Activated CD4-positive, alpha-beta T cell treated with anti-CD3 and anti-CD28 coated beads, Interleukin-2, amount 10 ng/mL, durations not matched to agents 7 days and 5 days (primary cell): ENCODE measurements at places on chromosomes 11 and 22. TPM values are rescaled to one million over a fixed set of nuclear protein-coding genes. Genes with fewer than 3 reads are reported as not detected.

The DGCR6L gene
- 60.4 TPM for total RNA-seq

The SCGB1A1 gene
- total RNA-seq = not detected

The TBX1 gene
- total RNA-seq = not detected

The AIFM3 gene
- not detected for total RNA-seq

The LDHAL6A gene
- total RNA-seq = 0.15 TPM

The EMID1 gene
- not detected for total RNA-seq

The FAM118A gene
- 37.0 TPM for total RNA-seq

The SEPTIN3 gene
- 1.6 TPM for total RNA-seq

The ADAMTS15 gene
- total RNA-seq = 0.05 TPM

The ARHGEF17 gene
- not detected for total RNA-seq

GRCh38 chr22:47623066-47623762, 860.8 kb downstream of the TBC1D22A start:
- H3K4me1 ChIP-seq = no peaks in the 10 kb centered on the region
- no peak for DNase-seq
- no peaks in the 10 kb centered on the region for H3K27me3 ChIP-seq
- no peaks in the 10 kb centered on the region for H3K36me3 ChIP-seq

DNA sequence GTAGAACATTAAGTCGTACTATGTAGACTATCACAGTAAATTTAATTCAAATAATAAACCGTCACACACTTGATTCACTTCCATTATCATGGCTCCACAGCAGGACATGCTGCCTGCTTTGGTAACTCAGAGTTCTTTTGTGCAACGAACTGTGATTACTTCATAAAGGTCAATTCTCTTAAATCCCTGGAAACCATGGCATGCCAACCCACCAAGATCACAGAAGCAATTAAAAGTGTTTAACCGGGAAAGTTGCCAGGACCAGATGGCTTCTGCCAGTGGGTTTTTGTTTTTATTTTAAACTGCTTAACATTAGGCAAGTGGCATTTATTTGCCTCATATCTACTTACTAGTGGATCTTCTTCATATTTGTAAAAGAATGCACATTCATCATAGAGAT, 1162.1 kb downstream of the DLG2 start:
- DNase-seq = no peak
- no peaks in the 10 kb centered on the region for H3K27me3 ChIP-seq

GRCh38 chr22:33470456-33470855, 412.3 kb upstream of the SYN3 start:
- no peaks in the 10 kb centered on the region for H3K36me3 ChIP-seq
- H3K27ac ChIP-seq = peak overlapping the region; percentile 25
- no peaks in the 10 kb centered on the region for H3K4me1 ChIP-seq
- DNase-seq = no peak

GRCh38 chr11:1339066-1339675, 29.7 kb upstream of the TOLLIP start:
- H3K36me3 ChIP-seq = peaks cover 1% of the 10 kb centered on the region
- H3K27ac ChIP-seq = no peak overlapping the region
- H3K4me3 ChIP-seq = no peak overlapping the region
- no peak for DNase-seq
- H3K4me1 ChIP-seq = peaks cover 20% of the 10 kb centered on the region

- no peak overlapping the region for H3K4me3 ChIP-seq
- no peak for DNase-seq
- H3K27ac ChIP-seq = no peak overlapping the region
- no peaks in the 10 kb centered on the region for H3K36me3 ChIP-seq
- H3K27me3 ChIP-seq = no peaks in the 10 kb centered on the region
- no peaks in the 10 kb centered on the region for H3K4me1 ChIP-seq
Observed at GRCh38 chr22:43827926-43828724, 16.0 kb upstream of the EFCAB6 start.

DNA sequence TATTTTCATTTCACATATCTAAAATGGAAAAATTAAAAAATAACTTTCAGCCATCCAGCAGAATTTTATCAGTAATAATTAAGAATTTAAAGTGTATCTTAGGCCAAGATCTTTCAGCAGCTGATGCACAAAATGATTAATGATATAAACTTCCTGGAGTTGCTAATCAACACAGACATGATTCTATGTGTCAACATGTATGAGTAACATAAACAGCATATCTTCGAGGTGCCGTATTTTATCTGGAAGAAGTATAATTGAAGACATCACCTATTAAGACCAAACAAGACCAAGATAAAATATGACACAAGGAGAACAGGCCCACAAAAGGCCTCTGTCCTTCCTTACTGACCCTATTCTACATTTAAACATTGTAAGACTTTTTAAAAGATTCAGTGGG, 45.2 kb downstream of the SLC5A12 start:
- H3K4me1 ChIP-seq = no peaks in the 10 kb centered on the region
- no peaks in the 10 kb centered on the region for H3K27me3 ChIP-seq
- no peak for DNase-seq
- H3K36me3 ChIP-seq = no peaks in the 10 kb centered on the region
- H3K27ac ChIP-seq = no peak overlapping the region
- H3K4me3 ChIP-seq = no peak overlapping the region

- H3K27me3 ChIP-seq = peaks cover 77% of the 10 kb centered on the region
- peaks cover 4% of the 10 kb centered on the region for H3K4me1 ChIP-seq
- no peak overlapping the region for H3K4me3 ChIP-seq
- no peaks in the 10 kb centered on the region for H3K36me3 ChIP-seq
- no peak overlapping the region for H3K27ac ChIP-seq
- no peak for DNase-seq
Observed at GRCh38 chr22:36817525-36817848, 652 bp upstream of the PVALB start.

DNA sequence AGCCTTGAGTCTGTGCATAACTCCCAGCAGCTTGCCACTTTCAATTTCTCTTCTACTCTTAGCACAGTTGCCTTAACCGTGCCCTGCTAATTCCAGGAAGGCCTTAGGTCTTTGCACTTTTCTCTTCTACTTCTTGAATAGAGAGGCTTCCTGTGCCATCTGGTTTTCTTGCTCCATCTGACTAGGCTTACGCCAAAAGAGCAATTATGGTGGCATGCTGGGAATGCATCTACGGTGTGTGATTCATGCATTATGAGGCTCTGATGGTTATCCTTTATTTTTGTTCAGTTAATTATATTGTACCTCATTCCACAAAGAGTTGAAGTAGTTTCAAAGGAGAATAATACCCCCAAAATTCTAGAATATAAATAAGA, 29.4 kb downstream of the SIK2 start:
- H3K36me3 ChIP-seq = peaks cover 15% of the 10 kb centered on the region
- H3K27me3 ChIP-seq = no peaks in the 10 kb centered on the region
- peaks cover 26% of the 10 kb centered on the region for H3K4me1 ChIP-seq
- H3K4me3 ChIP-seq = no peak overlapping the region

- peaks cover 21% of the 10 kb centered on the region for H3K4me1 ChIP-seq
- peaks cover 51% of the 10 kb centered on the region for H3K36me3 ChIP-seq
- no peak overlapping the region for H3K27ac ChIP-seq
- H3K27me3 ChIP-seq = no peaks in the 10 kb centered on the region
- no peak for DNase-seq
- H3K4me3 ChIP-seq = no peak overlapping the region
Observed at GRCh38 chr11:78216571-78217287, 28.0 kb downstream of the USP35 start.

DNA sequence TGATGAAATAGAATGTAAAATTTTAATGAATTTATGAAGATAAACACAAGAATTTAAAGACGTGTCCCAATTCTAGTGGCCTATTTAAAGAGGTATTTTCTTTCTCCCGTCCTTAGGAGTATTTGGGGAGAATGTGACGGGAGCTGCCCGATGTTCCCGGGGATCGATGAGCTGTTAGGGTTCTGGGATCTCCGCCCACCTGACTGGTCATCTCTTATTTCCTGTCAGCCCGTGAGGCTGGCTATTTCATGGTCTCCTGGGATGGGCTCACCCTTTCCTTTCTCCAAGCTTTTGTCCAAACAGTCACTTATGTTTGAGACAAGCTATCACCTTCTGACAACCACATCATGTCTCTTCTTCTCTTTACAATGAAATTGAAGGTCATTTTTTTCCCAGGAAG, 16.9 kb upstream of the CLMP start:
- no peak for DNase-seq
- no peak overlapping the region for H3K27ac ChIP-seq
- peaks cover 54% of the 10 kb centered on the region for H3K27me3 ChIP-seq
- H3K4me3 ChIP-seq = no peak overlapping the region
- no peaks in the 10 kb centered on the region for H3K4me1 ChIP-seq

DNA sequence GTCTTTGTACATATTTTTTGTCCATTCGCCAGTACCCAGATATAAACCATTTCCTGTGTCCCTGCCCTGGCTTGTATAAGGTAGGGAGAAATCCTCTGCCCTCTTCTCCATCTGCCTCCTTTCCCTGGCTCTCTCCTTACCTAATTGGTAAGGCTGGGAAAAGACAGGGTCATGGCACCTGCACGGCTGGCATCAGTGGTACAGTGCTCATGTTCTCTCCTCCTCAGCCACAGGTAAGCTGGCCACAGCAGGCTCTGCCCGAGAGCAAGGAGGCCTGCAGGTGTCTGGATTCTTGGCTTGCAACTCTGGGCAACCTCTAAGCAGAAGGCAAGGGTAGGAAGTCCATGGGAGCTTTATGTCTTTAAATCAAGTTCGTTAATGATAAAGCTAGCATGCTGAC, 419.9 kb downstream of the BUD13 start:
- H3K4me3 ChIP-seq = no peak overlapping the region
- peaks cover 2% of the 10 kb centered on the region for H3K4me1 ChIP-seq
- DNase-seq = no peak
- H3K27me3 ChIP-seq = no peaks in the 10 kb centered on the region
- H3K36me3 ChIP-seq = no peaks in the 10 kb centered on the region

DNA sequence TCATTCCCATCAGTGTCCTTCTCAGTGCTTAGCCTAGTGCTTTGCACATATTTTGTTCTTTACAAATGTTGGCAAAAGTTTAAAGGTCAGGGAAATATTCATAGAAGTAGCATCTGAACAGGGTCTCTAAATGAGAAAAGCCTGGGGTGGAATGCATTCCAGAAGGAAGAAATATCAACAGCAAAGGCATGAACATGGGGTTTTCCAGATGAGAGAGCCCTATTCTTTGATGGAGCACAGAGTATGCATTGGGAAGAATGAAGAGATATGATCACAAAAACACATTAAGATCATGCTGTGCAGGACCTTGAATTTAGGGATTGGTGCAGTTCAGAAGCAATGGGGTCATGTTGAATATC, 140.2 kb downstream of the SNX19 start:
- no peak for DNase-seq
- H3K27me3 ChIP-seq = peaks cover 10% of the 10 kb centered on the region
- H3K4me3 ChIP-seq = no peak overlapping the region
- H3K27ac ChIP-seq = no peak overlapping the region
- no peaks in the 10 kb centered on the region for H3K4me1 ChIP-seq

- H3K4me3 ChIP-seq = no peak overlapping the region
- H3K27me3 ChIP-seq = peaks cover 40% of the 10 kb centered on the region
- H3K36me3 ChIP-seq = no peaks in the 10 kb centered on the region
- no peaks in the 10 kb centered on the region for H3K4me1 ChIP-seq
- no peak for DNase-seq
- H3K27ac ChIP-seq = no peak overlapping the region
Observed at GRCh38 chr11:123286761-123287160, 91.7 kb upstream of the CLMP start.

DNA sequence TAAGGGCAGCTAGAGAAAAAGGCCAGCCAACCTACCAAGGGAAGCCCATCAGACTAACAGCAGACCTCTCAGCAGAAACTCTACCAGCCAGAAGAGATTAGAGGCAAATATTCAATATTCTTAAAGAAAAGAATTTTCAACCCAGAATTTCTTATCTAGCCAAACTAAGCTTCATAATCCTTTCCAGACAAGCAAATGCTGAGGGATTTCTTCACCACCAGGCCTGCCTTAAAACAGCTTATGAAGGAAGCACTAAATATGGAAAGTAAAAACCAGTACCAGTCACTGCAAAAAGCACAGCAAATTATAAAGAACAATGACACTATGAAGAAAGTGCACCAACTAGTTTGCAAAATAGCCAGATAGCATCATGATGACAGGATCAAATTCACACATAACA, 30.6 kb upstream of the CASP12 start:
- H3K27me3 ChIP-seq = no peaks in the 10 kb centered on the region
- H3K4me3 ChIP-seq = no peak overlapping the region
- DNase-seq = no peak
- peaks cover 7% of the 10 kb centered on the region for H3K4me1 ChIP-seq
- H3K36me3 ChIP-seq = peaks cover 59% of the 10 kb centered on the region
- H3K27ac ChIP-seq = no peak overlapping the region

- H3K27me3 ChIP-seq = no peaks in the 10 kb centered on the region
- H3K27ac ChIP-seq = peak overlapping the region; percentile 39
- no peak overlapping the region for H3K4me3 ChIP-seq
- DNase-seq = no peak
Observed at GRCh38 chr11:2963761-2964160, 28.4 kb downstream of the NAP1L4 start.

- H3K4me1 ChIP-seq = no peaks in the 10 kb centered on the region
- no peak overlapping the region for H3K27ac ChIP-seq
- no peaks in the 10 kb centered on the region for H3K36me3 ChIP-seq
Observed at GRCh38 chr11:111406091-111406490, 27.0 kb upstream of the POU2AF1 start.

DNA sequence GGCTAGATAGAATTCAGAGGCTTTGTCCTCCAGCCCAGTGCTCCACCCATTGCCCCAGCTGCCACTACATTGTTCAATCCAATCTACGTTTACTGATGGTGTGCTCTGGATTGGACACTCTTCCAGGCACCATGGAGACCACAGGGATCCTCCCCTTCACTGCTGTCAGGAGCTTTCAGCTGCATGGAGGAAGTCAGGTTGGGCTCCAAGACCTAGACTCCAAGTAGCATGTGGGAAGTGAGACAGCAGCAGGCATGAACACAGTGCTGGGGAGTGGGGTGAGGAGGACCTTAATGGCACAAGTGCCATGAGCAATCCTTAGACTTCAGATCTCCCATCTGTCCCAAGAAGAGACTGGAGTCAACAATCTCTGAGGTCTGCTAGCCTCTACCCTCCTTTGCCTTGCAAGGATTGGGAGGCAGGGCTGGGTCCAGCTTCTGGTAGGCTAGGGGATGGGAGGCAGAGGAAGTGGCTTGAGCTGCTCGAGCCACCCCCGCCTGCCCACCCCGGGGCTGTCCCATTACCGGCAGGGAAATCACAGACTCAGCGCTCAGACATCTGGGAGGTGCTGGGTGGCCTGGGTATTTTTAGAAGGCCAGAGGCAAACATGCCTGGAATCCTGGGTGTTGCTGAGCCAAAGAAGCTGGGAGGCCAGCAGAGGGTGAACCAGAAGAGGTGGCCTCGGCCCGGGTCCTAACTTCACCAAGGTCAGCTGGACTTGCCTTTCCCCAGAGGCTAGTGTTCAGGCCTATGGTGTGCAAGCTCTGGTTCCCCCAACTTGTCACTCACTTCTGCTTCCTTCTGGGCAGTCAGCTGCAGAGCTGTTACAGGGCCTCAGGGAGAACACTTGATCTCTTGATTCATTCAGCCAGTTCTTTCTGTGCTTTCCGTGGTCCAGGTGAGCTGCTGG, 15.2 kb upstream of the FCHSD2 start:
- peaks cover 56% of the 10 kb centered on the region for H3K4me1 ChIP-seq
- no peaks in the 10 kb centered on the region for H3K27me3 ChIP-seq
- H3K27ac ChIP-seq = peak overlapping the region; percentile 51
- no peak overlapping the region for H3K4me3 ChIP-seq
- DNase-seq = no peak
- H3K36me3 ChIP-seq = peaks cover 14% of the 10 kb centered on the region
